AG08396 (cell line): ENCODE measurements at places on chromosomes 1 and 21.

- DNase-seq: peak; percentile 91
These were observed at the start of gene AMIGO1 for GRCh38 chr1:109509176-109510134. Gene AMIGO1, minus strand, starts transcription at chr1:109509727. Its CDS starts 815 bp downstream, at chr1:109508912.

DNA sequence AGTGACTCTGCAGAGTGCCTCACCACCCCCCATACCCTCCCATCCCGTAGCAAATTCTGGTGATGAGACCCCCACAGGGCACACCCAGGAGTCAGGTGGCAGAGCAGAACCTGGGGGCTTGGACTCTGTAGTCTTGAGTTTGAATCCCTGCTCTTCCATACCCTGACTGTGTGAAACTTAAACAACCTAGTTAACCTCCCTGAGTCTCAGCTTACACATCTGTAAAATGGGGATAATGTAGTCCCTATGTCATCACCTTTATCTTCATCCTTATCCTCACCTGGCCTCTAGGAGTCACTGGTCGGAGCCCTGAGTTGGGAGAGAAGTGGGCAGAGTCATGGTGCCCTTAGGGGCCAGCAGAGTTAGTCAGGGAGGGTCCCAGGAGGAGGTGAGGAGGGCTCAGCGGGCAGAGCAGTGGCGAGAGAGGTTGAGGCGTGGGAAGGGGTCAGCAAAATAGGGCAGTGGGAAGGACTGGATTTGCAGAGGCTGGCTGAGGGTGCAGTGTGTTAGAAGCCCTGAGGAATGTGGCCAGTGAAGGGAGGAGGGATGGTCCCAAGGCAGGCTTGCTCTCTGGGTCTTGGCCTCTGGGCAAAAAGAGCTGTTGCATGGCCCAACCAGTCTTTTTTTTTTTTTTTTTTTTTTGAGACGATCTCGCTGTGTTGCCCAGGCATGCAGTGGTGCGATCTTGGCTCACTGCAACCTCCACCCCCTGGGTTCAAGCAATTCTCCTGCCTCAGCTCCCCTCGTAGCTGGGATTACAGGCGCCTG lies 18.6 kb downstream of the C1orf167 start:
- DNase-seq: no peak

GRCh38 chr1:232983375-232983774 lies 33.0 kb downstream of the NTPCR start:
- DNase-seq: no peak

GRCh38 chr1:54296666-54297065 lies 96.7 kb downstream of the MRPL37 start:
- no peak for DNase-seq

DNA sequence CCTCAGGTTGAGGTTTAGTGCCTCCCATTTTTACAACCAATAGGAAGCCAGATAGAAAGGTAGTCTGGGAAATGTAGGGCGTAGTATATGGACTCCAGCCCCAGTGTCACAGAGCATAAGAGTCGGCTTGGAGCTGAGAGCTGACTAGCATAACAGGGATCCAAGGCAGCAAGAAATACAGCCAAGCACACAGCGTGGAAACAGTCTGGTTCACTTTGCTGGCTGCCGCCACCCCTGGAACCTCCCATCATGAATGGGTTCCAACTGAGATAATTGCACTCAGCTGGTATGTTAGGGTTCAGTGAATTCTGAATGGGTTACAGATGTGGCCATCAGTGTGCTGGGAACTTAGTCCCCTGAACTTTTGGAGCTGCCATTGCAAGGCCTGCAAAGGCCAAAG lies 76.7 kb upstream of the GPR88 start:
- no peak for DNase-seq

DNA sequence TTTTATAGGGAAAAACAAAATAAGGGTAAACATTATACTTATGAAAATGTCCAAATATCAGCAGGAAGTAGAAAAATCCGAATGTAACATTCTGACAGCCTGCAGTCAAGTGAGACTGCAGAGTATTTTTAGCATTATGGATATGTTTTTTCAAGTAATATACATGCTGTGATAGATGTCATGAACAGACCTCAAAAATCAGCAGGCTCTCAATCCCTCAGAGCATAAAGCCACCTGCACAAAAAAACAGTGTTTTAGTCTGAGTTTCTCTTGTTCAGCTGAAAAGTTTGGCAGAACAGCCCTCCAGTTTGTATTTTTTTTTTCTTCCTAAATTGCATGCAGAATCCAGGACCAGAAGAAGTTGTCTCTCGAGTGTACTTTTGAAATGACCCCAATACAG lies 219.1 kb upstream of the FMN2 start:
- no peak for DNase-seq

DNA sequence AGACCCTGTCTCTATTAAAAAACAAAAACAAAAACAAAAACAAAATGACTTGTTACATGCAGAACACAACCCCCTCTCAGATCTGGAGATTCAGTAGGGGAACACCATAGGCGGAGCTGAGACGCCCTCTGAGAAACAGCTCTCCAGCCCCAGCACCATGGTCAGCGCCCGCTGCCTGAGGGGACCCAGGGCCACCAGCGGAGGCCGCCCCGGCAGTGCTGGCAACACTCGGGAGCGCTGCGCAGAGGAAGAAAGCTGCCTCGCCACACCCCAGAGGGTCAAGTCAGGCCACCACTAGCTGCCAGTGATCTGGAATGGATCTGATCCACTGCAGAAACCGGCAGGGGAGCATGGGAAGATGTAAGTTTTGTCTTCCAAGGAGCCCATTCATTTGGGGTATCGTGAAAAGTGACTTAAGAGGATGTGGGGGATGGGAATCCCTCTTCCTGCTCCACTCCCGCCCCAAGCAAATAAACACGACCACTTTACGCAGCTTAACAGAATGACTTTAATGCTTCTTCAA lies 3.1 kb downstream of the ACTA1 start:
- peak; percentile 74 for DNase-seq

DNA sequence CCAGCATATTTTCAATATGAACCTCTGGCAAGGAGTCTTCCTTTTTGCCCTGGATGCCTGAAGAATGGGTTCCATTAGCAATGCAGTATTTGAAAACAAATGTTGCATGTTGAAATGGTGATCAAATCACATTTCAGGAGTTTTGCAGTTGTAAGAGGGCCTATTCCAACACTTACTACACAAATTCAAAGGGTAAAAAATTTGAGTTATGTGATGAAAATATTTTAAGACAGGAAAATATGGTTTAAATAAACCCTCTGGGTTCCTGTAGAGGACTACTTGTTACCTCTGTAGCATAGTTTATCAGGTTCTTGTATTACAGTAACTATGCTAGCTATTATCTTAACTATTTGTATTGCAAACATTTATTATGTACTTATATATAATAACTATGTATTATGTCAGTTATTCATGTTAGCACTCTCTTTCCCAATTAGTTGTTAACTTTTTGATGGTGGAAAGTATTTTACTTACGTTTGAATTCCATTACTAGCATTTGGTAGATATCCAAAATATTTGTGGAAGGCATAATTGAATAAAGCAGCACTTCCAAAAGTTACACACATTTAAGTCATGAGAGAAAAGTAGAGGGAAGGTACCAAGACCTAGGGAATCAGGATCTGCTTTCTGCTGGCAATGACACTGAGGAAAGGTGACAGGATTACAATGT lies 312.9 kb downstream of the GRIK1 start:
- no peak for DNase-seq

DNA sequence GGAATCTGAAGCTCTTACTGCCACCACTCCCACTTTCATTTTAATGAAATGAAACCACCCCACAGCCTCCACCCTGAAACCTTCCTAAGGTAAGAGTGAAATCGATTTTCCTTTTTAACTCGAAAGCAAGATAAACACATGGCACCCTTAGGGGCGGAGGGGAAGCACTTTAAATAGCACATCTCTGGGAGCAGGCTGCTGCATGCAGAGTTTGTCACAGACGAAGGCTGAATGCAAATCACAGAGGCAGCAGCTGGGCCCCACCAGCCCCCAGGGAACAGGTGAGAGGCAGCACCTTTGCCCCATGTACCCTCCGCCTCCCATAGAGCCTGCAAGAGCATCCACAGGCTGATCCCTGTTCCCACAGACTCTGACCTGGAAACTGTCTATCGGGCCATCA lies 60.0 kb upstream of the GRIK3 start:
- DNase-seq: no peak

DNA sequence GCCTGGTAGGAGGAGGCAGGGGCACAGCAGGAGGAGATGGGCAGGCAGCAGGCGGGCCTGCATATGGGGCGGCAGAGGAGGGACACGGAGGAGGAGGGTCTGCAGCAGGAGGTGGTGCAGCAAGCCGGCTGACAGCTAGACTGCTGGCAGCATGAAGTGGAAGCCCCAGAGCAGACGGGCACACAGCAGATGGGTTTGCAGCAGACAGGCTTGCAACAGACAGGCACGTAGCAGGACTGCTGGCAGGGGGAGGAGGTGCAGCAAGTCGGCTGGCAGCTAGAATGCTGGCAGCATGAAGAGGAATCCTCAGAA lies 615 bp downstream of the KRTAP10-5 start:
- no peak for DNase-seq

- no peak for DNase-seq
These were observed 17.6 kb downstream of the RNF11 start for GRCh38 chr1:51253691-51254090.

- DNase-seq: no peak
These were observed 246.9 kb upstream of the ST6GALNAC5 start for GRCh38 chr1:76620371-76620770.

GRCh38 chr1:6080469-6080868 lies 34.8 kb downstream of the KCNAB2 start:
- no peak for DNase-seq

DNA sequence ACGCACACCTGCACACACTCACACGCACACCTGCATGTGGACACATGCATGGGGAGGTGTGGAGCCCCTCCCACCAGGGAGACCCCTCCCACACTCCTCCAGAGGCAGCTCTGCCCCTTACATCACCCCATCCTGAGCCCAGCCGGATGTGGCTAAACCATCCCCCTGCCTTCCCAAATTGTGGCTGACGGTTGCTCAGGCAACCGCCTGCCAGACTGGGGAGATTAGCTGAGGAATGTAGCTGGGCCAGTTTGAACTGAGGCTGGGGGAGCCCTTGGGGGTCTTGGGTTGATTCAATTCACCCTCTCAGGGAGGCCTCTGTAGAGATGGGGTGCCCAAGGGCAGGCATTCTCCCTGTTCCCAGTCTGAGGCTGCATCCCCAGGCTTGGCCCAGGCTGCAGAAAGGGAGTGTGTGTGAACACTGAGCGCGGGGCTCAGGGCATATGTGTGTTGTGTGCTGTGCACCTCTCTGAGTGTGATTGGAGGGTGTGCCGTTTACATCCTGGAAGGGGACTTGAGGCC lies 12.9 kb downstream of the PTPRU start:
- peak; percentile 58 for DNase-seq

- DNase-seq: no peak
These were observed 997 bp upstream of the PTPN7 start for GRCh38 chr1:202161151-202162046.

GRCh38 chr21:33111577-33111976 lies 41.6 kb downstream of the OLIG1 start:
- DNase-seq: no peak

GRCh38 chr1:67850151-67850551 lies 16.9 kb upstream of the GNG12 start:
- DNase-seq: peak; percentile 12

DNA sequence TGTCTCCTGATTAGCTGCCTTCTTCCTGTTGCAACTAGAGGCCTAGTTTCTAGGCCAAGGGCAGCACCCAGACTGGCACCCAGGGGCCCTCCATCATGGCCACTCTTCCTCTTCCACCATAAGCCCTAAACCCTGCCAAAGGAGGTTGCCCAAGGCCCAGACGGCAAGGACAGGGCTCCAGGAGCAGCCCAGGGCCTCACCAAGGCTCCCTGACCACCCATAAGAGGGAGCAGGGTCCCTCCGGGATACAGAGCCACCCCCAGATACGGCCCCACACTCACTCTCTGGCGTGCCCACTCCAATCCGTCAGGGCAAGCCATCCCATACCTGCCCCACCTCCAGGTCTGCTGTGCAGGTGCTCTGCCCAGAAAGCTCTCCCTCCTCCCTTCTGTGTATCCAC lies 79.9 kb downstream of the ITPKB start:
- DNase-seq: no peak

- no peak for DNase-seq
These were observed 864.3 kb upstream of the ADAMTS5 start for GRCh38 chr21:27831177-27831576.

DNA sequence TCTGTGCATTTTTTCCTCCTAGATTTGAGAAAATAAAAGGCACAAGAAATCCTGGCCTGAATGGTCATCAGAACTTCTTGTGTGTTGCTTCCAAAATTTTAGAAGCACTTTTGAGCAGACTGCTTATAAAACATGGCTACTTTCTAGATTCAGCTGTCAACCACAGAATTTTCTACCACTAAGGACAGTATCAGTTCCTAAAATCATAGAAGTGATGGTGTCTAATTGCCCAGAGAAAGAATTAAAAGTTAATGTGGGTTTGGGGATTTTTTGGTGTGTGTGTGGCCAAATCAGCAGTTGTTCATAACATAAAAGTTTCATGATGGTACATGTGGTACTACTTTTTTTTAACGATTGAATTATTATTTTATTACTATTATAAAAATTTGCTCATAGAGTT lies 171.4 kb upstream of the SNX7 start:
- DNase-seq: no peak

DNA sequence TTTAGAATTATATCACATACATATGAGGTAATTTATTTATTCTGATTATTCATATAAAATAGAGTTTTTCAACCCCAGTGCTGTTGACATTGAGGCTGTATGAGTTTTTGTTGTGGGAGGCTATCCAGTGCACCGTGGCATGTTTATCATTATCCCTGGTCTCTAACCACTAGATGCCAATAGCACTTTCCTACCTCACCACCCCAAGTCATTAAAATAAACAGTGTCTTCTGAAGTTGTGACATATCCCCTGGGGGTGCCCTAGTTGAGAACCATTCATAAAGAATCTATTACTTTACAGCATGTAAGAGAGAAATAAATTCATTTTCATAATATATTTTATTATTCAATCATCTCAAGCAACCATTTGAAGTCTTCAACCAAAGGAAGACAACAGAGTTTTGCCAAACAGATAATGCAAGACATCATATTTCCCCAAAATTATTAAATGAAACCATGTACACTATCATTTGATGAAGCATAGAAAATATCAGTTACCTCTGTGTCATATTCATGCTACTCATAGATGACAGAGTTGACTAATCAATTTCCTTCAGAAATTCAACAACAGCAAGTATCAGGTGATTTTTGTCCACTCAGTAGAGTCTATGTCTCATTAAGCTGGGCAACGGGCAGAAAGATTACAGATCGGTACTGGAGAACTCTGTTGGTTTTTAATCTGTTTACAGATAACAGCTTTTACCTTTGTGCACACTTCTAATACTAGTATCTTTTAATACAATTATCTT lies 39.5 kb upstream of the RGS1 start:
- DNase-seq: no peak

DNA sequence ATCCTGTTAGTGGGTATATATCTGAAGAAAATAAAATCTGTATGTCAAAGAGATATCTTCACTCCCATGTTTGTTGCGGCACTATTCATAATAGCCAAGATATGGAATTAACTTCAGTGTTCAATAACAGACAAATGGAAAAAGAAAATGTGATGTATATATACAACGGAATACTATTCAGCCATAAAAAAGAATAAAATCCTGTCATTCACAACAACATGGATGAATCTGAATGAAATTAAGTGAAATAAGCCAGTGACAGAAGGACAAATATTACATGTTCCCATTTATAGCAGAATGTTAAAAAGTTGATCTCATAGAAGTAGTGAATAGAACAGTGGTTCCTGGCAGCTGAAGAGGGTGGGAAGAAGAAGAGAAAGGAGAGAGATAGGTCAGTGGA lies 239.1 kb upstream of the RUNX1 start:
- DNase-seq: no peak

GRCh38 chr1:229225331-229225782 lies 45.6 kb upstream of the RAB4A start:
- no peak for DNase-seq

- DNase-seq: no peak
These were observed 76.4 kb upstream of the SCYL3 start for GRCh38 chr1:169970114-169970513.
